Activated naive CD4-positive, alpha-beta T cell treated with anti-CD3 and anti-CD28 coated beads, Interleukin-2, amount 50 U/mL, for 72 hours (primary cell): ENCODE measurements at places on chromosomes 13 and 19. TPM values are rescaled to one million over a fixed set of nuclear protein-coding genes. Genes with fewer than 3 reads are reported as not detected.

PRTN3 gene
- total RNA-seq: not detected

MIA gene
- not detected for total RNA-seq

ZNF836 gene
- 11.8 TPM for total RNA-seq

FGF9 gene
- total RNA-seq: 0.54 TPM

BLVRB gene
- 39.7 TPM for total RNA-seq

RPL18 gene
- total RNA-seq: 2,030 TPM

ZNF790 gene
- total RNA-seq: 4.6 TPM

ZNF492 gene
- 0.98 TPM for total RNA-seq

RYR1 gene
- 5.0 TPM for total RNA-seq

SIGLEC5 gene
- total RNA-seq: not detected

FCER2 gene
- 0.57 TPM for total RNA-seq

DZIP1 gene
- total RNA-seq: not detected
